Dorsolateral prefrontal cortex (tissue), 122 donors: ENCODE measurements at places on chromosomes 11 and 22. TPM values are rescaled to one million over a fixed set of nuclear protein-coding genes. Genes with fewer than 3 reads are reported as not detected.

SLC22A9 gene
- total RNA-seq = 3.9 TPM

GRCh38 chr11:19347911-19348310 is 107.2 kb upstream of the E2F8 start:
- DNase-seq = no peak

DNA sequence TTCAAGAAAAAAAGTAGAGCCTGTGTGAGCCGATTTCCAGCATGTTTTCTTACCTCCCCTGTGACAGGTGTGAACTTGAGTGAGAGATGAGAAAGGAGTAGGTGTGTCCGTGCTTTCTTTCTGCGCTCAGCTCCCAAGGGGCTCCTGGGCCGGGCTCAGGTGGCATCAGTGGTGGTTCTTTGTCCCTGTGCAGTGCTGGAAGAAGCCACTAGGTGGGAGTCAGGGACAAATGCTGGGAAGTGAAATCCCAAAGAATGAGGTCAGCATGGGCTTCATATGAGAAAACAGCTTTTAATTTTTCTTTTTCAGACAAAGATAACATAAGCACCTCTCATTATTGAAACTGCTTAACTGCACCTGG is 57.8 kb downstream of the PPFIBP2 start:
- peak; percentile 71 for DNase-seq

- DNase-seq = no peak
Observed at GRCh38 chr22:25166266-25167040, 33.2 kb upstream of the CRYBB3 start.

- DNase-seq = no peak
Observed at GRCh38 chr11:133895061-133895479, 49.8 kb upstream of the SPATA19 start.

CRACR2B gene
- 2.6 TPM for total RNA-seq

GRCh38 chr11:41497974-41498373 is 38.5 kb upstream of the LRRC4C start:
- no peak for DNase-seq

ADSL gene
- 30.2 TPM for total RNA-seq

- no peak for DNase-seq
Observed at GRCh38 chr11:121443688-121444275, 8.3 kb upstream of the SORL1 start.

- no peak for DNase-seq
Observed at GRCh38 chr22:20788627-20789344, 14.9 kb downstream of the SERPIND1 start.

DNA sequence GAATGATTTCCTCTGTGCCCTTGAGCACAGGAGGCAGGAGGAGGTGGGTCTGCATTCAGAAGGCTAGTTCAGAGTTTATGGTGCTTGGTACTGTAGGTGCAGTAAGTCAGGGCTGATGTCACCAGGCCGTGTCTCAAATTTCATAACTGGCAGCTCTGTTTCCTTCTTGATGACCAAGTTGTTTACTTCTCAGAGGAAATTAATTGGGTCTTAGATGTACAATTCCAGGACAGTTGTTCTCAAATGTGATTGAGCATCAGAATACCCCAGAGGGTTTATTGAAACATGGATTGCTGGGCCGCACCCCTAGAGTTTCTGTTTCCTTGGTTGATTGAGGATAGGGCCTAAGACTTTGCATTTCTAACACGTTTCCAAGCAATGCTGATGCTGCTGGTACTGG is 6.2 kb downstream of the AMOTL1 start:
- no peak for DNase-seq

OSBP2 gene
- total RNA-seq = 40.7 TPM

DNA sequence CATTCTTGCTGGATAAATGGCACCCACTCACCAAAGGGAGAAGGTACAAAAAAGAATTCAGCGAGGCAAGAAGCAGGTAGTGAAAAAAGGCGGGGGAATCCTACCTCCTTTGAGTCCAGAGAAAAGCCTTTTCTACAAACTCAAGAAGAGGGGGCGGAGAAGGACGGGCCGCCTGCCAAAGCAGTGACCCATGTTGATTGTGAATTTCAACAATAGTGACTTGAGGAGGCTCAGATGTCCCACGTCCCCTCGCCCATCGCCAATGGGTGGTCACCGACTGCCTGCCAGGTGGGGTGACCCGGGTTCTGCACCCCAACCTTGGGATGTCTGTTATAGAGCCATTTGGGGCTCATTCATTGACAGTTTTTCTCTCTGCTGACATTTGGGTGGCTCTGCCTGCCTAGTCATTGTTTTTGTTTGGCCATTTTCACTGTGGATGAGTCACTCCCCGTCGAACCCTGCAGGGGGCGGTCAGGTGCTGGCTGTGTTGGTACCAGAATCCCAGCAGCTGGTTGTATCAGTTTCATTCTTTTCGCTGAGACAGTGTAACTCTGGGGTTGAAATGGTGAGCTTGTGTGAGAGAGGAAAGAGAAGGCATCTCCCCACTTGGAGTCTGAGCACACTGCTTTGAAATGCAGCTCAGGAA is 163.4 kb upstream of the NCAM1 start:
- DNase-seq = peak; percentile 79

KCTD21 gene
- 15.0 TPM for total RNA-seq

CCDC87 gene
- total RNA-seq = 1.1 TPM

GRCh38 chr11:115617767-115618166 is 113.6 kb upstream of the CADM1 start:
- DNase-seq = no peak
